Lower lobe of right lung (tissue), 2 donors: ENCODE measurements at places on chromosomes 2 and 18. TPM values are rescaled to one million over a fixed set of nuclear protein-coding genes. Genes with fewer than 3 reads are reported as not detected.

DNA sequence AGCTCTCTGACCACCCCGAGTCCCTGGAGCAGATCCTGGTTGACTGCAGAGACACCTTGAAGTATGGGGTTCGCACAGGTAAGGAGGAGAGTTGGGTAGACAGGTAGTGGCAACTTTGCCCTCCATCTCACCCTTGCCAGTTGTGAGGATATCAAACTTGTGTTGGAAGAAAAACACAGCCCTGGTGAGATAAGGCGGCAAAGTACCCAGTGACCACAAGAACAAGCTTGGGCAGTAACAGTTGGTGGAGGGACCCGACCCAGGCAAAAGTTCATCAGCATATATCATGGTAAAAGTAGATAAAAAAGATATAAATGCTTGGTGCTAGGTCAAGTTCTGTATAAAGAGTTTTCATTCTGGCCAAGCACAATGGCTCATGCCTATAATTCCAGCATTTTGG, 14.4 kb downstream of the GAD1 start:
- no peak overlapping the region for H3K4me3 ChIP-seq
- no peak overlapping the region for H3K27ac ChIP-seq

GRCh38 chr2:196286821-196287220, 115.4 kb upstream of the STK17B start:
- H3K36me3 ChIP-seq = no peaks in the 10 kb centered on the region
- no peak for DNase-seq
- H3K4me3 ChIP-seq = no peak overlapping the region
- no peaks in the 10 kb centered on the region for H3K27me3 ChIP-seq
- no peak overlapping the region for H3K27ac ChIP-seq

Gene ABCA12
- not detected for total RNA-seq

- no peak overlapping the region for H3K27ac ChIP-seq
- no peaks in the 10 kb centered on the region for H3K27me3 ChIP-seq
These were observed 69.8 kb downstream of the CYBRD1 start for GRCh38 chr2:171592036-171592555.

Gene SRD5A2
- total RNA-seq = 1.2 TPM

DNA sequence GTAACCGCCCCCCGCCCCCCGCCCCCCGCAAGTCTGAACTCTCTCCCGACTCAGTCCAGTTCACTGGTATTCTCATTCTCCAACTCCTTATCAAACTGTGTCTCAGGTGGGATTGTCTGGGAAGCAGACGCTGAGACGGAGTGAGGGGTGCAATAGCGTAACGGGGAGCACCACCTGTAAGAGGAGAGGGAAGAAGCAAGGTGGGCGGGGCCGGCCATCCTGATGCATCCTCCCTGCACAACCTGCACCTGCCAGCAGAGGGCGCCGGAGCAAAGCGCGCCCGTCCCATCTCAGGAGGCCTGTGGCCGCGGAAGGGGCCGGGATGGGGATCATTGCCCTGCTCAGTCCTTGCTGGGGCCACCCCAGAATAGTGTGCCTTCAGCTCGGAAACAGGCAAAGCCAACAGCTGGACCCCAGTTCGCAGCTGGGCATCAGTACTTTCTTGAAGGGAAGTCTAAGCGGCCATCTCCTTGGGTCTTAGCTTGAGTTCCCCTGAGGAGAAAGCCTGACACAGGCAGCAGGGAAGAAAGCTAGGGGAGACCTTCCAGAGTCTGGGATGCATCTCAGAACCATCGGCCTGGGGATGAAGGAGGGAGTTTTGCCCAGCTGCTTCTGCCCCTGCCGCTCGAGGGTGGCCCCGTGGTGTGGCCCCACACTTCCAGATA, 208.0 kb downstream of the TFCP2L1 start:
- DNase-seq = peak; percentile 86
- no peak overlapping the region for H3K4me3 ChIP-seq
- no peaks in the 10 kb centered on the region for H3K36me3 ChIP-seq
- no peak overlapping the region for H3K27ac ChIP-seq
- H3K27me3 ChIP-seq = peaks cover 43% of the 10 kb centered on the region

- no peak overlapping the region for H3K4me3 ChIP-seq
- no peak overlapping the region for H3K27ac ChIP-seq
- no peaks in the 10 kb centered on the region for H3K36me3 ChIP-seq
These were observed 13.8 kb upstream of the SERTAD2 start for GRCh38 chr2:64667535-64667934.

DNA sequence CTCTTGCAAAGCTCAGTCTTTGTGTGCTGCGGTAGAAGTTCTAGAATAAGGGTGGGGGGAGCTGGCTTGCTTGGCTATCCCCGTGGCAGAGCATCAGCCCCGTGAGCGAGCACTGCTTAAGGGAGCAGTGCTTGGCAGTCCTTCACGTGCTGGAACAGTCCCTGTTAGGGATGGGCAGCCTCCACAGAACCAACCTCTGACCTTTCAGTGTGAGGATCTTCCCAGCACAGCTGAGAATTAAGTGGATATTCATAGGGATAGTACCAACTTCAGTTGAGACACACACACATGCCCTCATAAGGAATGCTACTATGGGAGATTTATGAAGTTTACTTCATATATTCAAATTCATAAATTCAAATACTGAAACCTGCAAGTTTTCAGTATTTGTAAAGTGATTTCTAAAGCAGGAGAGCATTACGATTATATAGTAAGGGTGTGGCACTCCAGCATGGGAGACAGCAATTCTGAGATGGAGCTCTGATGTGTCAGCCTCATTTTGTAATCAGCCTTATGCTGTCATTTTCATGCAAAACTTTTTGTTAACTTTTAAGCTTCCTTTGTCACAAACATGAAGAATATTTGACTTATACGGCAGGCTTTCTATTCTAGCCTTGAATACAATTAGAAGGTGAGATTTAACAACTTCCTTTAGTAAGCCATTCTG, 39.5 kb downstream of the ATP9B start:
- no peaks in the 10 kb centered on the region for H3K27me3 ChIP-seq
- no peaks in the 10 kb centered on the region for H3K4me1 ChIP-seq
- H3K27ac ChIP-seq = no peak overlapping the region
- H3K36me3 ChIP-seq = peaks cover 7% of the 10 kb centered on the region
- no peak overlapping the region for H3K4me3 ChIP-seq
- DNase-seq = no peak

DNA sequence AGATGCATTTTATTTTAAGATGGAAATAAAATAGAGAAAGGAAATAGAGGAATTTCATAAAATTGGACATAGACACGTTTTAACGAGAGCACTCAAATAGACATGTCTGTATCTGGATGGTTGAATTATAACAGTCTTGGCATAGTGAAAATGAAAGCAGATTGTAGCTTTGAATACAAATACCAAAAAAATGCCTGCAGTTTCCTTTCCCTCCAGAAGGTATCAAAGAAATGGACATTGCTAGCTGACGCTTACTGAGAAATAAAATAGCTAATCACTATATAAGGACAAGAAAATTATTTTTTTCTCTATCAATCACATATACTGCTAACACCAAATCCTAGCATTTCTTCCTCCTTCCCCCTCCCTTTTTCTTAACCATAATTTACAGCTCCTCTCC, 11.4 kb upstream of the MAPRE2 start:
- H3K4me1 ChIP-seq = peaks cover 31% of the 10 kb centered on the region
- peak overlapping the region; percentile 37 for H3K4me3 ChIP-seq
- no peaks in the 10 kb centered on the region for H3K27me3 ChIP-seq
- peak overlapping the region; percentile 71 for H3K27ac ChIP-seq
- no peaks in the 10 kb centered on the region for H3K36me3 ChIP-seq

- H3K27ac ChIP-seq = no peak overlapping the region
- DNase-seq = no peak
- no peaks in the 10 kb centered on the region for H3K27me3 ChIP-seq
- no peaks in the 10 kb centered on the region for H3K36me3 ChIP-seq
- H3K4me1 ChIP-seq = peaks cover 12% of the 10 kb centered on the region
These were observed 274.9 kb downstream of the NDUFA10 start for GRCh38 chr2:239750045-239750835.

Gene CCDC121
- 5.9 TPM for total RNA-seq

Gene AOX1
- 36.7 TPM for total RNA-seq

DNA sequence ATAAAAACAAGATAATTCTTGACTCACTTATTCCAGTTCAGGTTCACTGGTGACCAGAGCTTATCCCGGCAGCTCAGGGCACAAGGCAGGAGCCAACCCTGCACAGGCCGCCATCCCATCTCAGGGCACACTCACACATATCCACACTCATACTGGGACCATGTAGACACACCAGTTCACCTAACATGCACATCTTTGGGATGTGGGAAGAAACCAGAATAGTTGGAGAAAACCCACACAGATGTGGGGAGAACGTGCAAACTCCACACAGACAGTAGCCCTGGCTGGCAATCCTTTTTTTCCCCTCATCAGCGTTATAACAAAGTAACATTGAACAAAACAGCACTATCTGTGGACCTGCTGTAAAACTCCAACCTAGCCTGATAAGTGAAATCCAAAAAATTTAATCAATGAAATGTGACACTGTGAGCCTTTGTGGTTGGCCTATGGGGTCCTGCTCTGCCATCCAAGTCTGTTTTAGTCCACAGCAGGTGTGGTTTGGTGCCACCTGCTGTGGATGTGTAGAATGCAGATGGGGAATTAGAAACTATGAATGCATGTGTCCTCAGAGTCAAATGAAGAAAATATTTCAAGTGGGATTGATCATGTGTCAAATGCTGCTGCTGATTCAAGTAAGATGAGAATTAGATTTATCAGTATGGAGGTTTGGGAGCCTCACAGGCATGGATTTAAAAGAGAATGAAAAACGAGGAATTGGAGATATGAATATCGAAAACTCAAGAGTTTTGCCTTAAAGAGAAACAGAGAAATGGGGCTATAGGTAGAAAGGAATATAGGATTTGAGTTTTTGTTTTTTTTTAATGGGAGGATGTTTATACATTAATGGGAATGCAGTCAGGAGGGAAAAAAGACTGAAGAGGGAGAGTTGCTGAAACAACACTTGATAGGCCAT, 47.0 kb downstream of the UGP2 start:
- no peak overlapping the region for H3K4me3 ChIP-seq
- H3K27me3 ChIP-seq = no peaks in the 10 kb centered on the region
- DNase-seq = no peak
- no peak overlapping the region for H3K27ac ChIP-seq

DNA sequence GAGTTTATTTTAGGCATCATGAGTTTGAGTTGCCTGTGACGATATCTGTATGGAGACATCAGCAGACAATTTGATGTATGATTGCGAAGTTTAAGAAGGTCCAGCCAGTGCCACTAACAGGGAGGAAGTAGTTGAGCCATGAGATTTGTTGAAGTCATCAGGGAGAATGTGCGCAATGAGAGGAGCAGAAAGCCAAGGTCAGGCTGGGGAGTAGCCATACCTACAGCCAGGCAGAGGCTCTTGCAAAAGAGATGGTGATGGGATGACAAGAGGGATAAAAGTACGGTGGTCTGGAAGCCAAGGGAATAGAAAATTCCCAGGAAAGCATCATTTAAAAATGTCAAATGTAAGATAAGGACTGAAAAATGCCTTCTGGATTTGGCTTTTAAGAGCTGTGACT, 51.2 kb downstream of the LIMS1 start:
- no peaks in the 10 kb centered on the region for H3K36me3 ChIP-seq
- H3K4me1 ChIP-seq = peaks cover 69% of the 10 kb centered on the region
- H3K4me3 ChIP-seq = no peak overlapping the region
- no peak overlapping the region for H3K27ac ChIP-seq

Gene LRPPRC
- 58.0 TPM for total RNA-seq

- H3K4me1 ChIP-seq = peaks cover 14% of the 10 kb centered on the region
- no peak overlapping the region for H3K4me3 ChIP-seq
- H3K27me3 ChIP-seq = no peaks in the 10 kb centered on the region
- H3K27ac ChIP-seq = no peak overlapping the region
- peaks cover 10% of the 10 kb centered on the region for H3K36me3 ChIP-seq
- DNase-seq = no peak
These were observed 107.6 kb downstream of the HAUS1 start for GRCh38 chr18:46211816-46212215.

DNA sequence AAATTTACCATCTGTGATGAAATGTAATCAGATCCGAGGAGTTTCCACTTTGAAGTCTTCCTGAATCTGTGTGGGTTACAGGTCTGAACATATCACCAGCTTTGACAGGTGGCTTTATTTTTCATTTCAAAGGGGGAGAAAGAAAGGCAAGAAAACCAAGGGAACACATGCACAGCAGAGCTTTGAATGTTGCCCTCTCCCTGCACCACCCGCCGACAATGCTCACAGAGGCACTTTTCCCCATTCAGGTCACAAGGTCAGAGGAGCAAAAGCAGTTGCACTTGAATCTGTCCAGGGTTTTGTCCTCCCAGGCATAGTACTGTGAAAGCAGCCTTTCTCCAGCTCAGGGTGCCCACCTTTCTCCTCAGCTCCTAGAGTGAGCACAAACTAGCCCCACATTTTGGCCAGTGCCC, 130.2 kb downstream of the OSR1 start:
- H3K36me3 ChIP-seq = no peaks in the 10 kb centered on the region

Gene MC4R
- 0.35 TPM for total RNA-seq

DNA sequence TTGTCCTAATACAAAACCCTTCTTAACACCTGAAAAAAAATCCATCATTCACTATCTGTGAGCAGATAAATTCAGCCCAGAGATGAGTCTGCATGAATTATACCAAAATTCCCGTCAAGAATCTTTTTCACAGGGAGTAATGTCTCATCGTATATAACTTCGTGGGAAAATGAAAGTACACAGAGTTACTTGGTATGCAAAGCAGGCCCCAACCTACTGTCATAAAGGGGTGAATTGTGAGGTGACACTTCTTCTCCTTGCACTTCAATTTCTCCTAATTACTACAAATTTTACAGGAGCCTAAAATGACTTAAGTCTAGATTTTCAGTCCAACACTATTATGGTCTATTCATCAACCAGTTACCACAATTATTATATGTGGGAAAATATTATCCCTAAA, 84.6 kb upstream of the CDH20 start:
- no peaks in the 10 kb centered on the region for H3K27me3 ChIP-seq
- H3K4me1 ChIP-seq = no peaks in the 10 kb centered on the region
- H3K36me3 ChIP-seq = no peaks in the 10 kb centered on the region
- H3K27ac ChIP-seq = no peak overlapping the region

DNA sequence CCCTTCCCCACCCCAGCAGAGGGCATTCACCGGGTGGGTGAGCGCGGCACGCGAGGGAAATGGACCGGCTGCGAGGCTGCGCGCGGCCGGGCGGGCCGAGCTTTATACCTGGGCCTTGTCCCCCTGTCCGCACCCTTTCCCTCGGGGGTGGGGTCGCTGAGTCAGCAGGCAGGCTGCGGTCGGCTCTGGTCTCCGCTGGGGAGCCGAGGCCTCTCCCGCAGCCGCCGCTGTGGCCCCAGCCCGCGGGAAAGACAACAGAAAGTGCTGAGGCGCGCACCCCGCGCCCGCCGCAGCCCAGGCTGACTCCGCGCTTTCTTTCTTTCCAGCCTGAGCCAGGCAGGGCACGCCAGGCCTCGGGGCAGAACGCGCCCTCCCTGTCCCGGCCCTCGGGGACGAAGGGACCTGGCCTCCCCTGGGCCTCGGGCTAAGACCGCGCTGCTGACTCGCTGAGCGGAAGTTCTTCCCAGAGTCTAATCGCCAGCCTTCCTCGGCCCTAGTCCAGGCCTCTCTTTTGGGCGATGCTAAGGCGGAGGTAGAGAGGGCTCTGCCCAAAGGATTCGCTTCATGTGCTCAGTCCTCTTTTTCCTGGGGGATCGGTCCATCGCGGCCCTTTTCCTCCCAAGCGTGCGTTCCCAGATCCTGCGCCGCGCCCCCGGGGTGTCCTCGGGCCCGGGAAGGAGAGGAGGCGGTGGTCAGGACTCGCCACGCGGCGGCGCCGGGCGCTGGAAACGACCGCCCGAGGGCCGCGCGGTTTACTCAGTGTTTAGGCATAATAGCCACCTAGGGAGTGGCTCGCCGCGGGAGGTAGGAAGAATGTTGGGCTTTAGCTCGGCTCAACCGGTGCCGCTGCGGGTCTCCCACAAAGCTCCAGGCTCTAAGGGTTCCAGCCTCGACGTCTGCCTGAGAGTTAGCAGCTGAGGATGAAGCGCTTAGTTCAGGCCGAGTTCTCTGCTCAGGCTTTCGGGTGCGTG, at the start of gene CRYBA2:
Gene CRYBA2 (minus strand): TSS at position 78 of the 971 bp plus-strand sequence. CDS start 246 bp downstream, outside the sequence.
- H3K27me3 ChIP-seq = peaks cover 93% of the 10 kb centered on the region
- DNase-seq = no peak
- H3K27ac ChIP-seq = no peak within 1 kb of the TSS
- H3K4me1 ChIP-seq = peaks cover 28% of the 10 kb centered on the region
- H3K36me3 ChIP-seq = no peaks in the 10 kb centered on the region
- peak within 1 kb of the TSS; percentile 47 for H3K4me3 ChIP-seq
